ENCODE measurements at places on chromosomes 5 and 9. TPM values are rescaled to one million over a fixed set of nuclear protein-coding genes. Genes with fewer than 3 reads are reported as not detected.

DNA sequence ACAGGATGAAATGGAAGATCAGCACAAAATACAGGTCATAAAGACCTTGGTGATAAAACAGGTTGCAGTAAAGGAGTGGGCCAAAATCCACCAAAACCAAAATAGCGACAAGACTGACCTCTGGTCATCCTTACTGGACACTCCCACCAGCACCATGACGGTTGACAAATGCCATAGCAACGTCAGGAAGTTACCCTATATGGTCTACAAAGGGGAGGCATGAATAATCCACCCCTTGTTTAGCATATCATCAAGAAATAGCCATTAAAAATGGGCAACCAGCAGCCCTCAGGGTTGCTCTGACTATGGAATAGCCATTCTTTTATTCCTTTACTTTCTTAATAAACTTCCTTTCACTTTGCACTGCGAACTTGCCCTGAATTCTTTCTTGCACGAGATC is 6.0 kb upstream of the NDUFB6 start:
- no peak for DNase-seq

- no peak for DNase-seq
These were observed 30.6 kb upstream of the CTNNA1 start for GRCh38 chr5:138722544-138723177.

The PCDHB16 gene
- total RNA-seq = 0.94 TPM

DNA sequence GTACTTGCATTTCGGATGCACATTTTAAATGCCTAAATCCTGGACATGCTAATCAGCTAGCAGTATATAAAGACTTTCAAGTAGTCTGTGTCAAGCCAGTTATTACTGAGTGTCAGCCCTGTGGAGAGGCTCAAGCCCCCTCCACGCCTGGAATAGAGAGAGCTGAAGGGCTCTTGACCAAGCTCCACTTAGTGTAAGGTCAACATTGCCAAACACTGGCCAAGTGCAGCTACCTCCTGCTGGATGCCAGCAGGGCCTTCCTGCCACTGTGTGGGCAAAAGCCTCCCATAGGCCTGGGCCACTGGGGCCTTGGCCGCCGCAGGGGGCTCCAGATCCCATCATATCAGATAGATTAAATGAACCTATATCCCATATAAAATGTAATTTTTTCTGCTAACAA is 239.4 kb upstream of the PANK3 start:
- DNase-seq = no peak

GRCh38 chr5:91938441-91938840 is 555.3 kb upstream of the ARRDC3 start:
- DNase-seq = no peak

DNA sequence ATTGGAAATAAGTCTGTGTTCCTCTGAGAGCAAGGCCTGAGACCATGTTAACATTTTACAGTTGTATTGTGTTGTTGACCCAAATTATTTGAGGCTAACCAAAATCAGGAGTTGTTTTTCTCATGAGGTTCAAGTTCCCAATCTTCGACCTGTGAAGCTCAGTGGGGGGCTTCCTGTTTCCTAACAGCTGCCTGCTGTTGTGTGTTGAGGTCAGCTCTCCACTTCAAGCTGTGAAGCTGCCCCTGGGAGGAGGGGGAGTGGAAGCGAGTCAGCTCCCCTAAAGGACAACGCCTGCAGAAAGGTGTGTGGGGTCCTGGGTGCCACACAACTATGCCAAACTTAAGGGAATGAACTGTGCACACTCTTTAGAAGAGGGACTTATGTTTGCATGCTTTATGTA is 295.5 kb downstream of the IRX1 start:
- no peak for DNase-seq

DNA sequence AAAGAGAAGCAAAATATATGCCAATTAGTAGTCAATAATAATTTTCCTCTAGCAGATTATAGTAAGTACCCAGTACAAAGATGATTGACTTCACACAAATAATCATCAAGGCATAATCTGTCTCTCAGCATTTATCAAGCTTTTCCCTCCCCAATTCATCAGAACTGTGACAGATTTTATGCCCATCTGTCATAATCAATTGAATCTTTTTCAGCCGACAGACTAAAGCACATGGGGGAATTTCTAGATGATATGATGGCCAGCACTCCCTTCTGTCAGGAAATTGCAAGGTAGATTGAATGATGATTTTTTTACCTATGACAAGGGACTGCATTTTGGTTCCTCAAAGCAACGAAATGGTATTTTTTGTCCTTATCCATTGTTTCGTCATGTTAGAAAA is 227.1 kb upstream of the CYLC2 start:
- no peak for DNase-seq

The SPATA31C1 gene
- total RNA-seq = not detected

The ANKRD34B gene
- total RNA-seq = 0.08 TPM

DNA sequence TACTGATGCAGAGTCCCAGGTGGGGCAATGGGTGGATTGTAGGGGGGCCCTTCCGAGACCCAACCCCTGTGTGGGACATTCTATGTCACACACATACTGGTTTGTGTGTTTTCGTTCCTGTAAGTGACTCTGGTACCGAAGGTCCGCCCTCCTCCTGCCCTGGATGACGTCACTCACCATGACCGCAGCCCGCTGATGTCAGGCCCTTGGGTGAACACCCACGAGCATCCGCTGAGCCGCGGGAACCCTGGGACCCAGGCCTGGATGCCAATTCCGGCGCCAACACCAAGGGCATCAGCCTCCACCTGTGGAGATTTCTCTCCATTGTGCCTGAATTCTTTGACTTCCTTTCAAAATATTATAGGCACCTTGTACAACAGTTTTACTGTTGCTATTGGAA is 184.3 kb downstream of the MTRR start:
- no peak for DNase-seq

The ARL10 gene
- 6.6 TPM for total RNA-seq

The ACTBL2 gene
- total RNA-seq = not detected

DNA sequence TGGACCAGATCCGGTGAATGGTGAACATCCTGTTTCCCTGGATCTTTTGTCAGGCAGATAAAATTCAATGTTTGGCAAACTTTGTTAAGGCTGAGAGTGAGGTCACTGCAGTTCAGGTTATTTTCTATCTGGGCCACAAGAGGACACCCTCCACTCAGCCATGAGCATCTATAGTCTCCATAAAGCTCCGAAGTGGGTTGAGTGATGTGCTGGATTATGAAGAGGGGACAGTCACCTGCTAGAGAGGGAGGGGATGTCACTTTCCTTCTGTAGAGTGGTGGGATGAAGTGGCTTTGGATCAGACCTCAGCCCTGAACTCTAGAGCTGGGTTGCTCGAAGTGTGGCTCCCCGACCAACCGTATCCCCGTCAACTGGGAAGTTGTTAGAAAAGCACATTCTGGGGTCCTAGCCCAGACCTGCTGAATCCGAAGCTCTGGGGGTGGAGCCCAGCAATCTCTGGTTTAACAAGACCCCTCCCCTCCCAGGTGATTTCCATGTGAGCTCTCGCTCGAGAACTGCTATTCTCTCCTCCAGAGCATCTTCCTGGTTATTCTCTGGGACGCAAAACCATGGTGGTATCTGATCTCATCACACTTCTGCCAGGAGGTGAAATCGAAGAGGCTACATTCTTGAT is 31.8 kb upstream of the FGF1 start:
- no peak for DNase-seq

- no peak for DNase-seq
These were observed 80.1 kb upstream of the DMAC1 start for GRCh38 chr9:7879551-7880245.

DNA sequence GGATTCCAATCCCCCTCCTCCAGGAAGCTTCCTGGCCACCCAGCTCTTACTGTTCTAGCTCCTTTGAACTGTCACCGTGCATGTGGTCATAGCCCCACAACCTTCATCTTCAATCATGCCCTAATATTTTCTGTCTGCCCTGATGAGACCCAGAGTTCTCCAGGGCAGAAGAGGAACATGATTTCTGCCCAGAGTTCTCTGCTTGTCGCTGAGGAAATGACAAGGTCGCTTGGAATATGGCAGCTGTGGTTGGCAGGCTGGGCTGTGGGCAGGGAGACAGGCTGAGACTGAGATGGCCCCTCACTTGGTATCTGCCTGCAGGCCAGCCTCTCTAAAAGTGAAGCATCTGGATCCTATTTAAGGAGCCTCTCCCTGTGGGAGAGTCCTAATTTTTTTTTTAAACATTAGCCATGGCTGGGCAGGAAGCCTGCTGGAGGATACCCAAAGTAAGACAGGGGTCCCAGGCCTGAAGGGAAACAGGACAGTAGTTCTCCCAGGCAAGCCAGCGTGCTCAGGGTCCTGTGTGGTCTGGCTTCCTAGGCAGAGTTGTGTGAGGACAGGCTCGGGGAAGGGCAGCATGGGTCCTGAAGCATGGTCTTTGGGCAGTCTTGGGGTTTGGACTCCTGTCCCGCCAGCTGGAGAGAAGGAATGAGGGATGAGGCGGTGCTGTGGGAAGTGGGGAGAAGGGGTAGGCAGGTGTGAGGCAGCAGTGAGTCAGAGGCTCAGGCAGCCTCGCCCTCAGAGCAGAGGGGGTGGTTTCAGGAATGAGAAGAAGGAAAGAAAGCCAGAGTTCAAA is 242.1 kb downstream of the FSTL4 start:
- DNase-seq = no peak

DNA sequence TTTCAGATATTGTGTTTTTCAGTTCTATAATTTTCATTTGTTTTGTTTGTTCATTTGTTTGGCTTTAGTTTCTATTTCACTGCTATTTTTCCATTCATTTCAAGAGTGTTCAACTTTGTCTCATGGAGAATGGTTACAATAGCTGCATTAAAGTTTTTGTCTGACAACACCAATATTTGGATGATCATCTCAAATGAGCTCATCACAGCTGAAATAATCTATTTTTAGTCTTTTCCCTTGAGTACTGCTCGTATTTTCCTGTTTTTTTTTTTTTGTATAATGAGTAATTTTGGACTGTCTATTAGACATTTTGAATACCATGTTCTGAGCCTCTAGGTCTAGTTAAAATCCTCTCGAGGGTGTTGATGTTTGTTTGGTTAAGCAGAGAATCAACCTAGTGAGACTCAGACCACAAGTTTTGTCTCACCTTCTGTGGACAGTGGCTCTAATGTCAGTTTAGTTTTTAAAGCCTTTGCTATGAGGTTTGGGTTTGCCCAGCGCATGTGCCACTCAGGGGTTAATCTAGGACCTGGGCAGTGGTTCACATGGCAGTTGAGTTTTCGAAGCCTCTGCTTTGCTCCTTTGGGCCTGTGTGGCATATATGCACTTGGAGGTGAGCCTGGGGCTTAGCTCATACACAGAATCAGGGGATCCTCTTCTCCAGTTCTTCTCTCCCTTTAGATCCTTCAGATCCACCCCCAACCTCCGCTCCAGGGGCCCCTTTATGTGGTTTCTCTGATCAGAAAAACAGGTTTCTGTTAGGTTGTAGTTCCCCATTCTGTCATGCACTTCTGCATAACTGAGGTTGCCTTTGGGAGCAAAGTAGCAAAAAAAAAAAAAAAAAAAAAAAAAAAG is 79.8 kb downstream of the ARSB start:
- DNase-seq = no peak

DNA sequence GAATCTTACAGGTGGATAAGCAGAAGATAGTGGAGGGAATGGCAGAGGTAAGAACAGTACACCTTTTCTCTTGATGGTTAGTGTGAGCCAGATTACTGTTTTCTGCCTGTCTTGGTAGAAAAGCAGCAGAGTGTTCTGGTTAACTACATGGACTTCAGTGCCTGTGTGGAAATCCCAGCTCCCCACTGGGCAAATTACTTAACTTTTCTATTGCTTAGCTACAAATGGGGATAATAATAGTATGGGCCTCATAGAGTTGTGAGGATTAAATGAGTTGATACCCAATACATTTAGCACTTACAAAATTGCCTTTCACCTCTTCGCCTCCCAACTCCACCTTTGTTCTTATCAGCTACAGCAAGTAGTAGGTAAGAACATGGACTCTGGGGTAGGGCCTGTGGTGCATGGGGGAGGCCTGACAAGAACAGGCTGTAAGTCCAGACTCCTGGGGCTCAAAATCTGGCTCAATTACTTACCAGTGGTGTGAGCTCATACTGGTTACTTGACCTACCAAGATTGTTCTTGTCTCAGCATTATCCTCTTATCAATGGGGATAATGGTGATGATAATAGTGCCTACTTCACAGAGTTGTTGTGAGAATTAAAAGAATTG is 125.1 kb downstream of the LIFR start:
- no peak for DNase-seq

- no peak for DNase-seq
These were observed 11.0 kb upstream of the CCDC171 start for GRCh38 chr9:15541872-15542271.

DNA sequence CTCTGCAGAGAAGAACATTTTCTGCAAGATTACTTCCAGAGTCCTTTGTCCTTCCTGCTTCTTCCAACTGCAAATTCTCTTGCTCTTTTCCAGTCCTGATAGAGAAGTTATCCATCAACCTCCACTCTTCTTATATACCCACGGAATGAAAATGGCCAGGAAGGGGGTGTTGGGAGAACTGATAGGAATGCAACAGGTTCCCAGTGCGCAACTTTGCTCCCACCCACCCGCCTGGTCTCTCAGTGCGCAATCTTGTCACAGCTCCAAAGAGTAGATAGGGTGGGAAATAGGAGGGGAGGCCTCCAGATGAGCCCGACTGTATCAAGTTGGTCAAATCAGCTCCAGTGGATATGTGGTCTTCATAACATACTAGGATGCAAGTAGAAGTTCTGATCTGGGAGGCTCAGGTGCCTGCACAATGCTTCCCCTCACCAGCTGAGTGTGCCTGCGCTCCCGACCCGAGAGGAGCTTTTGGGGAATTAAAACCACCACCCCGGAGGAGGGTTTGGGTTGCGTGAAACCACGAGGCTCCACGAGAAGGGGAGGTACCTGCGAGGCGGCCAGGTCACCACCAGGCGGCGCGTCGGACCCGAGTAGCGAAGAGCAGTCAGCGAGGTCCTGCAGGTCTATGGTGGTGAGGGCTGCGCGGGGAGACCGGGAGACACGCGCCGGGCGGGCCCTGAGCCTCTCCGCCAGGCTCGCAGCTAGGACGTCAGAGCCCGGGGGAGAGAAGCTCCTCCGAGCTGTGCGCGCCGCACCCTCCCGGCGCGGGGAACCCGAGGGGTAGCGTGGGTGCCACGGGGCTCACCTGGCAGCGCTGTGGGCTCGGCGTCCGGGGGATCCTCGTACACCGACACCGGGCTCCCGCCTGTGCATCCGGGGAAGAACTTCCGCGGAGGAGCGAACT is 835 bp downstream of the MCIDAS start:
- DNase-seq = no peak

GRCh38 chr9:98899408-98900056 is 44.2 kb upstream of the COL15A1 start:
- DNase-seq = no peak

- DNase-seq = no peak
These were observed 2.4 kb downstream of the SPINK6 start for GRCh38 chr5:148205044-148205806.

The CACFD1 gene
- 9.4 TPM for total RNA-seq

GRCh38 chr9:26669701-26670670 is 222.6 kb downstream of the CAAP1 start:
- no peak for DNase-seq

GRCh38 chr9:113973226-113973625 is 97.1 kb downstream of the ZNF618 start:
- no peak for DNase-seq

GRCh38 chr9:122029898-122030297 is 63.2 kb downstream of the TTLL11 start:
- no peak for DNase-seq

The BOD1 gene
- total RNA-seq = 114 TPM
